ENCODE measurements at places on chromosomes 3 and 15.

DNA sequence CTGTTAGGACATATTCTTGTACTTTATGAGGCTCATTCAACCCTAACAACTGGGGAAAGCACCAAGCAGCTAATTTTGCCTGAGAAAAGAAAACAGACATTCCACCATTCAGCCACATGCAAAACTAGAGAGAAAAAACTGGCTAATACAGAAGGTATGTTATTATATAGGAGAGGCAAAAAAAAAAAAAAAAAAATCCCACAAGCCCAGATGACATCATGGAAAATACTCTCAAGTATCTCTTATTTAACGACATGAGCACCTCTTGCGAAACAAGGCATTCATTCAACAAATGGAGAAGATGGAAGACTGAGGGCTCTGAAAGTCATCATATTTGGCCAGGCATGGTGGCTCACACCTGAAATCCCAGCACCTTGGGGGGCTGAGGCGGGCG, 61.5 kb downstream of the PRICKLE2 start:
- DNase-seq = no peak

DNA sequence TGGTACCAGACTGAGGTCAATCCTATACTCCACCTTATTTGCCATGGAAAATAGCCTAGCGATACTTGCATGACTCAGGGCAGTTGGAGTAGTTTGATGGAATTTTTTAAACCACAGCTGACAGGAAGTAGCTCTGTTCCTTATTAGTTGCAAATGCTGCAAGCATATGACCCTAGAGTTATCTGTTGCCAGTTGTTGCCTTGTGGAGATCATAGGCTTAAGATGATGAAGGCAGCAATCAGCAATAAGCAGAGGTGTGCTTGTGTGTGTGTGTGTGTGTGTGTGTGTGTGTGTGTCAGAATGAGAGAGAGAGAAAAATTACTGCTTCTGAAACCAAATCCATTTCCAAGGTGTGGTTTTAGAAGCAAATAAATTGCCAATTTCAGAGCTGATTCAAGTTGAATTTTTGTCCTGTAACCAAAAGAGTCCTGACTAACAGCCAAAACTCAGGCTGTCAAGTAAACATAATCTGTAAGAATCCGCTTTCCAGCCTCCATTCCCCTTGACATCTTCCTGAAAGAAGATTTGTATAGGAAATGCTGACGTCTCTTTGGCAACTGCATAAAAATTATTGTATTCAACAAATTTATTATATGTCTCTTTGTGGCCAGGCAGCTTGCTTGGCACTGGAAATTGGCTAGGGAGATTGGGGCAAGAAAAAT, 141.2 kb downstream of the SERPINI1 start:
- DNase-seq = no peak

DNA sequence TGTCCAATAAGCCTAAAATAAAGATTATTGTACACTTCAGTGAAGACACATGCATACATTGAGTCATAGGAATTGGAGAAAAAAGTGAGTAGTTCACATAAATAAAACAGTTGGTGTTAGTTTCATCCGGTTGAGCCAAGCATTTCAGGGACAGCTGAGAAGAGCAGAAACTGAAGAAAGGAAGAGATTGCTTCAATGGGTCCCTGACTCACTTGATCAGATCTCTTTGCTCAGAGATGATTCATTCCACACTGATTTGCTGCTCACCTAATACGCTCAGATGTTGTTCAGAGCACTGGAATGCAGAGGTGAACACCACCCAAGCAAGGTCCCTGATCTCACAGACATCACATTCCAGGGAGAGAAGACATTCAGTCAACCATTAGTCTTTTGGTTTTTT, 93.7 kb downstream of the RAD18 start:
- DNase-seq = no peak

GRCh38 chr3:191372122-191372521, 41.8 kb upstream of the UTS2B start:
- DNase-seq = no peak

GRCh38 chr15:66630801-66631351, 65.1 kb upstream of the LCTL start:
- DNase-seq = no peak

DNA sequence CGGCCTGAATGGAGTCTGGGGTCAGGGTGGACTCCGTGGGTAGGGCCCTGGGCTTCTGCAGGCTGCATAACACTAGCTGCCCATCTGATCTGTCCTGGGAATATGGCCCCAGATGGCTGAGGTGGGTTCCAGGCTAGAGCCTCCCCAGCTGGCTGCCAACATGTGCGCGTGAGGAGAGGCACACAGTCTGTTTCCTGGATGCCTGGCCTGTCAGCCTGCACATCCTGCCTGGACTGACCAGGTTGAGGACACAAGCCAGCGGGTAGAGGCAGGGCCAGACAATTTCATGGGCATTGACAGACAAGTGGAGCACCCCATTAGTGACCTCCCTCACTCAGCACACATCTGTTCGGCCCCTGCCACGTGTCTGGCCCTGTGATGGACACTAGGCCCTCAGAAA, 29.8 kb upstream of the RPL29 start:
- DNase-seq = no peak

DNA sequence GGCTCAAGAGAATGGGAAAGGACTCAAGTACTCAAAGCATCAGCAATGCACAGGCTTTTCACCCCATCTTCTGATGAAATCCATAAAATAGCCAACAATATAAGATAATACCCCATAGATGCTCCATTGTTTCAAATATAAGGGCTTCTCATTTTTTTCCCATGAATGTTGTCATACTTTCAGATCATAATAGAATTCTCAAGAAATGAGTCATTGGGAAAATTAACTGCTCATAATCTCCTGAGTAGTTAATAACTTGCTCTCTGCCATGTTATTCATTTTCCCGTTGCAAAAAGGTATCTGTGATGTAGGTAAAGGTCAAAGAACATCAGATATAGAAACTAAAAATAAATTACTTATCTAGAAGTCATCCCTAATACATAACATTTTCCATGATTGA, 121.9 kb downstream of the NSUN3 start:
- no peak for DNase-seq

GRCh38 chr3:8650583-8651416, 6.2 kb upstream of the SSUH2 start:
- no peak for DNase-seq

Data from stimulated activated CD8-positive, alpha-beta memory T cell treated with anti-CD3 and anti-CD28 coated beads, Interleukin-2, amount 100 ng/mL, for 48 hours (primary cell).